NCI-H146 (cell line): ENCODE measurements at places on chromosomes 7 and 10.

- DNase-seq = no peak
Measured at GRCh38 chr10:83541046-83541445, 598.3 kb upstream of the GHITM start.

- no peak for DNase-seq
Measured at GRCh38 chr10:64732372-64732957, 1211.3 kb downstream of the REEP3 start.

DNA sequence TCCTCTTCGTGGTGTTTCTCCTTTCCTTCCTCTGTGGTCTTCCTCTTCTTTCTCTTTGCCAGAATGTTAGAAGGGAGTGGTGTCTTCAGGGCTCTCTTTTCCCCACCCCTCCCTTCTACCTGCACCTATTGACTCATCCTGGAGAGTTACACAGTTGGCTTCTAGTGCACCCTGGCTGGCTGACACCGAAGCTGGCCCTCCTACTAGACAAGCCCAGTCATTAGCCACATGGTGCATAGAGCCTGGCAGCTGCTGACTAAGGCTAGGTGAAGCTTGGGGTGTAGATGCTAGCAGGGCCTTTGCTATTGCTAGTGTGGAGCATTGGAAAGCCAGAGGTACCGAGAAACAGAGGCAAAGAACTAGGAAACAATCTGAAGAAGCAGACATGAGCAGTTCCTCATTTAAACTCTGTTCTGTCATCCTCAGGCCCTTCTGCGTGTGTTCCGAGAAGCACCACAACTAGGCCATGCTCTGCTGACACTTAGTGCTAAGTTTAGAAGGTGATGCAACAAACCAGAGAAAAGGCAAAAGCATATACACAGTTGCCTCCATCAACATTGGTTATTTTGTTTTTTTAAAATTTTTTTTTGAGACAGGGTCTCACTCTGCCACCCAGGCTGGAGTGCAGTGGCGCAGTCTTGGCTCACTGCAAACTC, 213.9 kb downstream of the BAMBI start:
- DNase-seq = peak; percentile 33

- peak; percentile 84 for DNase-seq
Measured at GRCh38 chr10:14312014-14312413, 18.7 kb downstream of the FRMD4A start.

DNA sequence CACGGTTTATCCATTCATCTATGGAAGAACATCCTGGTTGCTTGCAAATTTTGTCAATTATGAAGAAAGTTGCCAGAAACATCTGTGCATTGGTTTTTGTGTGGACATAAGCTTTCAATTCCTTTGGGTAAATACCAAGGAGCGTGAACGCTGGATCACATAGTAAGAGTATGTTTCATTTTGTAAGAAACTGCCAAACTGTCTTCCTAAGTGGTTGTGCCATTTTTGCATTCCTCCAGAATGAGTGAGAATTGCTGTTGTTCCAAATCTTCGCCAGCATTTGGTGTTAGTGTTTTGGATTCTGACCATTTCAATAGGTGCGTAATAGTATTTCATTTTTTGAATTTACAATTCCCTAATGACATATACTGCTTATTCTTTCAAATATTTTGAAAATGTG, 155.3 kb upstream of the FRMD4A start:
- DNase-seq = no peak

GRCh38 chr7:3951316-3952055, 650.4 kb downstream of the SDK1 start:
- no peak for DNase-seq

DNA sequence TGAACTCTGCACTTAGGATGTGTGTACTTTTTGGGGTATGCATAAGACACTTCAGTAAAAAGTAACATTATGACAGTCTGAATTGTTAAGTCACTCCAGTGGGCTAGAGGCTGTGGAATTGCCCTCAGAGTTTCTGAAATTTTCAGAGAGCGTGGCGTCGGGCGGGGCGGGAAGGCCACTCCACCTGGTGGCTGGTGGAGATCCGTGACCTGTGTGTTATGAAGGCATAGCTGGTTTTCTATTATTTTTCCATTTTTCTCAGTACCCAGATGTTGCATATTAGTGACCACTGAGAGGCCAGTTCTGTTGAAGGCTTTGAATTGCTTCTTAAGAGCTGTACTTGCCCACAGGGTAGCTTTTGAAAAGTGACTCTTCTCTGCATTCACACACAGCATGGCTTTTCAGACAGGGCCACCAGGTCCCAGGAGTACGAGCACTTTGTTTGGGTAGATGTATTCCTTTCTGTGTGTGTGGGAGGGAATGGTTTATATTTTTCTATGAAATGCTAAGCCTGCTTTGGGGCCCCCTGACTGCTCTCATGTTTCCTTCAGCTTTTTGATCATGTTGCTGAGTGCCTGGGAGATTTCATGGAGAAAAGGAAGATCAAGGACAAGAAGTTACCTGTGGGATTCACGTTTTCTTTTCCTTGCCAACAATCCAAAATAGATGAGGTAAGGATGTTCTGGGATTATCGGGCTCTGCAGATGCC, 52.3 kb downstream of the TACR2 start:
- no peak for DNase-seq

- no peak for DNase-seq
Measured at GRCh38 chr7:50953303-50953702, 170.6 kb upstream of the GRB10 start.

DNA sequence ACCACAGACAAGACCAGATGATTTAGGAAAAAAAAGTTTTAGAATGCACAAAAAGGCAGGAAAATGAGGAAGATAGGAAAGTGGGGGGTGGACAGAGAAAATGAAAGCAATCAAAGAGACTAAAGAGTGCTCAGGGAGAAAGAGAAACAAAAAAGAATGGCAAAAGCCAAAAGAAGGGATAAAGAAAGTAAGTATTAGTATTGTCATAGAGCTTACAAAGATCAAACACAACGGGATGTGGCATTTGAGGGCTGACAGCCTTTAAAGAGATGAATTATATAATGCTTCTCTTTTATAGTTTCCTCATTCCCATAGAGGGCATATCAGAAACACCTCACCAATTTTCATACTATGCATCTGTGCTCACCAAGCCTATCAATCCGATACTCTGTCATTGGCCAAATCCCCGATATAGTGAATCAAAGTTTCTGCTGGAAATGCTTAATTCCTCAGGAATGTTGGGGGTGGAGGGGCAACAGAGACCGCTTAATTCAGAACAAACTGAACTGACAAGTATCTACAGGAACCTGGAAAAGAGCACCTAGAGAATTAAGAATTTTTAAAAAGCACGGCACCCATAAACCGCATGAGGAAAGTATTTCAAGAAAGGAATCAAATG, 2.7 kb downstream of the COG5 start:
- no peak for DNase-seq

- DNase-seq = no peak
Measured at GRCh38 chr10:62766386-62766785, 38.1 kb upstream of the ADO start.

- no peak for DNase-seq
Measured at GRCh38 chr7:46205478-46205877, 284.4 kb upstream of the IGFBP3 start.

DNA sequence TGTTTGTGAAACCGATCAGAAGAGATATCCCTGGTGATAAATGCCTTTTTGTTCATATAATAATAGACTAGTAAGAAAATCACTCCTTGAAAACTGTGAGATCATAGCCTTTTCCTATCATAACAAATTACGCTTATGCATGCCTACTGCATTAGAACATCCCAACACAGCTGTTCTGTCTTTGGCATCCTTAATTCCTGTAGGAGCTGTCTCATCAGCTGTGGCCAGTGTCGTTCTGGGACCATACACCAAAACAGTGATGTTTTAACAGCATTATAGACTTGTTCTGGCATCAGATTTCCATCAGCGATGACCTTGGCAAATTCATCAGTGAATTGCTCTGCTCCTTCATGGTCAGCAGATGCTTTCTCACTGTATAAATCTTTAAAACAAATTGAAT, 423.6 kb upstream of the LRGUK start:
- DNase-seq = no peak

DNA sequence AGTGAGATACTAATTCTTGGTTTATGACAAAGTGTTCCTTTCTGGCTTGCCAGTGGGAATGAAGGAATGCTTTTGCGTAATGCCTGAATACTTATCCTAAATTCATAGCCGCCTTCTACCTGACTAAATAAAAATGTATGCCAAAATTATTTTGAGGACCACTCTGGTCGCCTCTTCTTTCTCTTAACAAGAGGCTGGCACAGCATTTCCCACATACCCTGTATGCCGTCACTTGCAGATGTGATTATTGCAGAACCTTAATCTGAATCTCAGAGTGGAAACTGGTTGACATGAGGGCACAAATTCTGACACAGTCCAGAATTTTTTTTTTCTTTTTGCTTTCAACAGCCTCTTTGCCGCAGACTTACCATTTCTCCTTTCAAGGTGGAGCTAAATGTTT, 124.6 kb upstream of the GLCCI1 start:
- DNase-seq = no peak

- no peak for DNase-seq
Measured at GRCh38 chr10:94316560-94316959, 46.2 kb downstream of the NOC3L start.

DNA sequence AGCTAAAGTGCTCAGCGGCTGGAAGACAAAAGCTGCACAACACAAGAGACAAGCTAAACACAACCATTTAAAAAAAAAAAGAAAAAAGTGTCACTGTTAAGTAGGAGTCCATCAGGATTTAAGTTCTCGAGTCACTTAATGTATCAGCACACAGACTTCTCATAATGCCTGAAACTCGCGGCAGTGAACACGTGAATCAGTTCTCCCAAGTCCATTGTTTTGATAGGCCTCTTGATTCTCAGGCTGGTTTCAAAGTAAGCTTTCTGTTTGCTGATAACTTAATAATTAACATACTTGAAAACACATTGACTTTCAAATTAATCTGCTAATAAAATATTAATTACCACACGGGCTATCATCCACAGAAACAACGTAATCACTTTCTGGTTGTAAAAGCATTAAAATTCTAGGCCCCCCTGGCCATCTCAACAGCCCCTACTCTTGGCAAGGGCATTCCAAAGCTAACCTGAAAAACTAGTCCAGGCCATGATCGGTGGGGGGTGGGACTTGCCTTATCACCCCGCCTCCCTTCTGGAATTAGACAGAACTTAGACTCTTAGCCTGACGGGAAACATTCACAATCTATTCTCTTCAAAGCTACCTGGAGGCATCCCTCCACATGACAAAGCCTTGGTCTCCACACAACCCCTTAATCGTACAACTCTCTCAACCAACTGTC, 129.0 kb downstream of the DIP2C start:
- DNase-seq = no peak

GRCh38 chr10:20835335-20835734, 61.8 kb downstream of the NEBL start:
- DNase-seq = no peak

DNA sequence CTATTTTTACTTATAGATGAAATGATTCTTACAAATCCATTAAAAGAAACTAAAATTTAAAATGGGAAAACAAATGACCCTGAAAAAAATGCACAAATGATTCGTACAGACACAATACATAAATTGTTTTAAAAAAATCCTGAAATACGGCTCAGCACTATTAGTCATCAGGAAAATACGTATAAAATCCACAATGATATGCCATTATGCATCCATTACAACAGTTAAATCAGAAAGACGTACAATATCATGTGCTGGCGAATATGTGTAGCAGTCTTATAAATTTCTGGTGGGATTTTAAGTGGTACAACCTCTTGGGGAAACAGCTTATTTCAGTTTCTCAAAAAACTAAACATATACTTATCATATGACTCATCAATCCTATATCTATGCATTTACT, 600.1 kb upstream of the STEAP1 start:
- no peak for DNase-seq

- DNase-seq = no peak
Measured at GRCh38 chr7:98134420-98135228, 28.0 kb downstream of the LMTK2 start.

DNA sequence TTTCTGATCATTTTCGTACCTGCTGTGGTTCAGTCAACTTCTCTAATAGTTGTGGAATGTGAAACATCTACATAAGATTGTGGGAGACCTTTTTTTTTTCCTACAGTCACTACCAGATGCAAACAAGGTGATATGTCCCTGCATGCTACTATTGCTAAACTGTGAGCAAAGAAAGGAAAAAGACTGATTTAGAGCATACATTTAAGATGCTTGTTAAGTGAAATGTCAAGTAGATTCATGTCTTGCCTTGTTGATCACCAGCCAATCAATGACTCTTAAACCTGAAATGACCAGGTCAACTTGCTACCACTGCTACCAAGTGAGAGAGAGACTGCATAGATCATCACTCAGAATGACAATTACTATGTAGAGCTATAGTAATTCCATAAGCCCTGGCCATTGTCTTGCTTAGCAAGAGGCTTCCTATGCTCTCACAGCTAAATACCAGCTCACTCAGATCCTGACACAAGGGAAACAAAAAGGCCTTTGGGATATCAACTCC, 84.3 kb upstream of the SKAP2 start:
- DNase-seq = no peak

GRCh38 chr10:77975086-77975666, 48.6 kb upstream of the DLG5 start:
- DNase-seq = no peak

DNA sequence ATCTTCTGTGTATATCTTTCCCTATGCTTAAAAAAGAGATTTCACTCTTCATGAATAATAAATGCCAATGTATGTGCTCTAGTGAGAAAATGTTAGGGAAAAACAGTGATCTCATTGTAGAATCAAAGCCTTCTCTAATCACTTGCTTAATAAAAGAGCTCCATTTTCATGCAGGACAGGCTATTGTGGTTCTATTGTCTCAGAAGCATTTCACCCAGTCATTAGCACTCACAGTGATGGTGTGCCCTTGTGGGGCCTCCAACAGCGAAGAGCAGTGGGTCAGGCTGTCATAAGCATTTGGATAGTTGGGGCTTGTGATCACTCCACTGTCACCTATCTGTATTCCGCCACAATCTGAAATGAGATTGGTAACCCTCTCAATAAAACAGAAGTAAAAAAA, 83.9 kb upstream of the RSU1 start:
- DNase-seq = no peak

DNA sequence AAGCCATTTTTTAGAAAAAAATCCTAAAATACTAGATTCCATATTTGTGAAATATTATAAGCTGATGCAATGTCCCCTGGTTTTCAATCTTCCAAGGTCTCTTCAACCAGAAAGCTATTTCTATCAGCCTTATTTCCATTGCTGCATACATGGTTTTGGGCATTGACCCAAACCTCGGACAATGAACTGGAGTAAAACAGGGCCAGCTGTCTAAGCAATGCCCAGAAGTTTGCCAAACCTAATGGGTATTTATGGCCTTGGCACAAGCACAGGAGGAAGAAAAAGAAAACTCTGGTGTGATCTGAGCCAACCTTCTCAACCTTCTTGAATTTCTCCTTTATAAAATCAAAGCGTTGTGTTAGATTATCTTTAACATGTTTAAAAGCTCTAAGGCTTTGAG, 402.3 kb downstream of the DNAJB9 start:
- no peak for DNase-seq

DNA sequence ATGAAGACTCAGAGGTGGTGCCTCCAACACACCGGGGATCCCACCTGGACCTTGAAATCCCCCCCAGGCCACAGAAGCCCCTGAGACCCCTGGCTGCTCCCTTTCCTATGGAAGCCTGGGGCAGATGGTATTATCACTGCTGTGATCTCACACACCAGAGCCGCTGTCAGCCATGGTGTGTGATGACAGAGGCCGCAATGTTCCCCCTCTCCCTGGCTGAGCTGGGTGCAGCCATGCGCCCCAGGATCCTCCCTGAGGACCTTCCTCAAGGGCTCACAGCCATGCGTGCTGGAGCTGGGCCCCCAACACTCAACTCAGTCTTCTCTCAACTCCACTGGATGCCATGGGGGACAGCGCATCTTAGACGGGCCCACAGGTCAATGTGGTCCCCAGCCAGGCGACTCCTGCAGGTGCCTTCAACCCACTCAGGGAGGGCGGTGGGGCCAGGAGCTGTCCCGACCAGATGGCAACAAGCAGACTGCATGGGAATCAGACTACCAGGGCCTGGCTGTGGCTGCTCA, 44.9 kb downstream of the VIPR2 start:
- no peak for DNase-seq
